ENCODE measurements at places on chromosomes 5 and 9. TPM values are rescaled to one million over a fixed set of nuclear protein-coding genes. Genes with fewer than 3 reads are reported as not detected.
A peak's percentile ranks its signal among the peaks of the same experiment; 100 is the strongest.

DNA sequence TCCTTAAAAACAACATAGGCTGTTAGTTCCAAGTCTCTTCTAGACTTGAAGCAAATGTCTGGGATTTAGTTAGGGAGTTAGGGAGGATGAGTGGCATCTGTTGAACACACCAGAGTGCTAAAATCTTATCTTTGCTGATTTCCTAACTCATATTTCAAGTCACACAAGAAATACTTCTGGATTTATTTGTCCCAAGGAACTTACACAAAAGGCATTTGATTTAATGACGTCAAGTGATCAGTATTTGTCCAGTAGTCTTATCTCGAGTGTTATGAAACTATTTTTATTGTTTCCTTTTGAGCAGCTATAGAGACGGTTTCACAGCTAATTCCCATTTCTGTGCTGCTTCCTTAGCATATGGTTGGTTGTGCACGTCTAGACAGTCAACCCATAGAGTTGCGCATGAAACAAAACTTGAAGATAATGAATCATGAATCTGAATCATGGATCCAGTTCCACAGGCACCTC lies 140.5 kb upstream of the TUT7 start:
- peak; percentile 80 for DNase-seq

GRCh38 chr9:87673446-87674120 lies 52.3 kb upstream of the CTSL start:
- DNase-seq, result no peak

- DNase-seq, result peak; percentile 41
Measured at GRCh38 chr5:172144291-172144815, 43.7 kb downstream of the STK10 start.

DNA sequence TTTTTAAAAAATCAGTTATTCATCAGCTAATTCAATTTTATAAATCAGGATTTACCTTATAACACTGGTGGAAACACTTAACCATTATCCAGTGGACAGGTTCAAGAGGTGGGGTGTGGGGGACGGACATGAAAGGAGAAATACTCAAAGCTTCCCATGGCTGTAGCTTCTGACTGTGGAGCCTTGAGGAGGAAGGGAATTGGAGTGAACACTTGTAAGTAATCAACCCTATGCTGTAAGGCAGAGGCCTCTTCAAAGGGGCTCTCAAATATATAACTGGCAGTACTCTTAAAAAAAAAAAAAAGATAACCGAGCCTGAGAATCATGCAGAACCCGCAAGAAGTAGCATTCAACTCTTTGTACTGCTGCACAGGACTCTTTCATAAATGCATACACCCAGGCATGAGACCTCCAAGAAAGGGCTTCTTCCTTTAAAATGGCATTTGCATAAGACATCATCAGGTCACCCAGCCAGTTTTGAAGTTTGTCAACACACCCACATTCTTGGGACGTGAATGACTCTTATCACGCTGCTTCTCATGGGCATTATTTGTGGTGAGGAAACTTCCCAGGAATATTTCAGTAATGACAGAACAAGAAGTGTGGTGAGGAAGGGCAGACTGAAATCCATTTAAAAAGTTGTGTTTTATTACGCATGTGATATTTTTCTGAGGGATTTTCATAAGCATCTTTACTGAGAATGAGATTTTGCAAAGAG lies 8.1 kb downstream of the OSMR start:
- DNase-seq, result peak; percentile 94

DNA sequence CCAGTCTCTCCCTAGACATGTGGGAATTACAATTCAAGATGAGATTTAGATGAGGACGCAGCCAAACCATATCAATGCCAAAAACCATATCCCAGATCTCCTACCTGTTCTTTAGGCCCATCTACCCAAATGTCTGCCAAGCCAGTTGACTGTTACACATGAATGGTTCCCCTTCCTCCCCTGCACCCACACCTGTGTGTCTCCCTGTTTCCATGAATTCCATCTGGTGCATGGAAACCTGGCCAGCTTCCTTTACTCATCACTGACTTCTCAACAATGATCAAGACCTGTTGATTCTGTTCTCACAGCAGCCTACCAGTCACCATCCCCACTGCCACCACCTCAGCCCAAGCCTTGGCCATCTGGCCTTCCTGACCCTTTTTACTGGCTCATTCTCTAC lies 222.7 kb downstream of the NR3C1 start:
- no peak for DNase-seq

DNA sequence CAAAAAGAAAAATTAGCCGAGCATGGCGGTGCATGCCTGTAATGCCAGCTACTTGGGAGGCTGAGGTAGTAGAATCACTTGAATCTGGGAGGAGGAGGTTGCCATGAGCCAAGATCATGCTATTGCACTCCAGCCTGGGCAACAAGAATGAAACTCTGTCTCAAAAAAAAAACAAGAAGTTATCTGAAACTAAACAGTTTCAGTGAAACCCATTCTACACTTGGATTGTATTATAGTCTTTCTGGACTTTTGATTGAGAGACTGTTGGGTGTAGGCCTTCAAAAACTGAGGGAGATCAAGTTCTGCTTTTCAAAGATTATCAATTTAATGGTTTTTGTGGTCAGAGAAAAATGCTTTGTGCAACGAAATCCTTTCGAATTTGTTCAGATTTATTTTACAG lies 34.6 kb upstream of the SPINK5 start:
- no peak for DNase-seq

DNA sequence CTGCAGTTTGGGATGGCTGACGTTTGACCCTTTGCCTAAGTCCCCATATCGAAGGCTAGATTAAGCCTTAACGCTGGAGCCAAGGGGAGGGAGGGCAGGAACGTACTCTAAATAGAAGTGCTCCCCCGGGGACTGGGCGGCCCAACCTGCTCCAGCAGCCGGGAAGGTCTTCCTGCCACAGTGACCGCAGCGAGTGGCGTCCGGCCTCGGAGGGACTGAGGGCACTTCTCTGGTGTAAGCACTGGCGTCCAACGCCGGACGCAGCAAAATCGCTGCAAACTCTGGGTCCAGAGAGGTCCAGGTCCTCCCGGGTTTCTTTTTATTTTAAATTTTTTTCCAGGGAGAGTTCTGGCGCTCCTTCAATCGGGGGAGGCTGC lies 505 bp upstream of the ACER2 start:
- no peak for DNase-seq

DNA sequence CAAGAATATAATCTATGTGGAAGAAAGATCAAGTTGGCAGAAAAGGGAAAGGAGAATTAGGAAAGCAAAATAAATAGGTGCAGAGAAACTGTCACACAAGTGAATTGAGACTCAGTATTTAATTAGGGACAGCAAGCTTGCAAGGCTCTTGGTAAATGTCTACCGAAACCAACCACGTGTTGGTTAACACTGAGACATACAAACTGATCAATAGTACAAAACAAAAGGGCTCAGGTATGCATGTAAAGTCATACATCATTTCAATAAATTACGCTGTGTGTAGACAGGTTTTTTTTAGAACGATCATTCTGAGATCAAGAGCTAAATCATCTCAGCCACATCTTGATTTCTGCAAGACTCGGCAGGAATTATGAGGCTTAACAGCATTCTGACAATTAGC lies 225.4 kb downstream of the EBF1 start:
- no peak for DNase-seq

Gene MARCOL
- not detected for total RNA-seq

Gene LHX3
- not detected for total RNA-seq

Gene TNC
- 170 TPM for total RNA-seq

Gene SPINK5
- total RNA-seq, result not detected

Gene PCYOX1L
- total RNA-seq, result 7.0 TPM
